Activated T-cell treated with anti-CD3 and anti-CD28 coated beads, Interleukin-2, amount 50 U/mL, for 4 hours (primary cell): ENCODE measurements at places on chromosomes 3 and 15. TPM values are rescaled to one million over a fixed set of nuclear protein-coding genes. Genes with fewer than 3 reads are reported as not detected.

- no peak for DNase-seq
Measured at GRCh38 chr15:39698444-39699390, 83.9 kb downstream of the FSIP1 start.

DNA sequence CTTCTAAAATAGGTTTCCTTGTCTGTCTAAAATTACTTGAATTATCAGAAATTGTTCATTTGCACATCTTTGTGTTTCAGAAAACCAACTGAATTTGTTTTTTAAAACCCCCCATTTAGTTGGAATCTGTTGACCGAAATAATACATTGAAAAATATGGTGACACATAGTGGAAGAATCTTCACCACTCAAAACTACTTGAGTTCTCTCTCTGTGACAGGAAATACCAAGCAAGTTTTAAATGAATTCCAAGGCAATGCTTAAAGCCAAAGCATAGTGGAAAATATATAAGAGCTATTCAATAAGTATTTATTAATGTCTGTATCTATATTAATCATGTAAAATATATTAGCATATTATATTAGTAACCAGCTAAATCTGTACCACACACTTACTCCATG, 224.9 kb upstream of the COL8A1 start:
- no peak for DNase-seq

DNA sequence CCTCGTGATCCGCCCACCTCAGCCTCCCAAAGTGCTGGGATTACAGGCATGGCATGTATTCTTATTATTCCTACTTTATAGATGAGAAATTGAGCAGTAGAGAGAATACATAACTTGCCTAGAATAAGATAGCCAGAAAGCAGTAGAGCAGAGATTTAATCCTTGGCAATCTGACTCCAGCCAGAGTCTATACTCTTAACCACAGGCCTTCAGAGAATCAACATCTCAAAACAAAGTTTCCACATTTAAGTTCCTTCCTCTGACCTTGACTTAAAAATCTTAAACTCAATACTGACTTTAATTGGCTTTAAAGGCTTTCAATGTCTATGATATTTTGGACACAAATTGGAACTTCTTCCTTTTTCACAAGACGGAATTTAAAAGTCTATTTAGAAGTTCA, 37.1 kb downstream of the ZNF106 start:
- no peak for DNase-seq

- DNase-seq = no peak
Measured at GRCh38 chr15:71841563-71841962, 31.2 kb downstream of the NR2E3 start.

The MUC20 gene
- total RNA-seq = 0.95 TPM

DNA sequence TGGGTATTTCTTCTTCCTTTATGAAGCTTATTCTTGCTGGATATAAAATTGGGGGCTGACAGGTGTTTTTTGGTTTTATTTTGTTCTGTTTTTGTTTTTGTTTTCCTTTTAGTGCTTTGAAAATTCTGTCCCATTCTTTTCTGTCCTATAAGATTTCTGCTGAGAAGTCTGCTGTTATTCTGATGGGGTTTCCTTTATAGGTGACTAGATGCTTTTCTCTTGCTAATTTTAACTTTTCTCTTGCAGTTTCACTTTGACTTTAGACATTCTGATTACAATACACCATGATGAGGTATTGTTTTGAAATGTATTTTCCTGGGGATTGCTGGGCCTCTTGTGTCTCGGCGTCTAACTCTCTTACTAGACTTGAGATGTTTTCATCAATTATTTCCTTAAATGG, 22.8 kb downstream of the TTC14 start:
- no peak for DNase-seq

The PXYLP1 gene
- 3.4 TPM for total RNA-seq

The CELSR3 gene
- total RNA-seq = 11.0 TPM

DNA sequence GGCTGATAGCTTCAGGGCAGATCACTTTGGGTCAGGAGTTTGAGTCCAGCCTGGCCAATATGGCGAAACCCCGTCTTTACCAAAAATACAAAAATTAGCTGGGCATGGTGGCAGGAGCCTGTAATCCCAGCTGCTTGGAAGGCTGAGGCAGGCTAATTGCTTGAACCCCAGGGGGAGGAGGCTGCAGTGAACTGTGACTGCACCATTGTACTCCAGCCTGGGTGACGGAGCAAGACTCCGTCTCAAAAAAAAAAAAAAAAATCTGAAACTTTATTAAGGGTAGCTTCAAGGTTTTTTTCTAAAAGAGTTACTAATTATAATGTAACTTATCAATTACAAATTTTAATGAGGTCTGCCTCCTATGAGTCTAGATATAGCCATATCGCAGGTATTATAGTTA, 5.1 kb downstream of the NECTIN3 start:
- DNase-seq = no peak

- DNase-seq = no peak
Measured at GRCh38 chr15:47972738-47973137, 148.1 kb upstream of the SLC24A5 start.

DNA sequence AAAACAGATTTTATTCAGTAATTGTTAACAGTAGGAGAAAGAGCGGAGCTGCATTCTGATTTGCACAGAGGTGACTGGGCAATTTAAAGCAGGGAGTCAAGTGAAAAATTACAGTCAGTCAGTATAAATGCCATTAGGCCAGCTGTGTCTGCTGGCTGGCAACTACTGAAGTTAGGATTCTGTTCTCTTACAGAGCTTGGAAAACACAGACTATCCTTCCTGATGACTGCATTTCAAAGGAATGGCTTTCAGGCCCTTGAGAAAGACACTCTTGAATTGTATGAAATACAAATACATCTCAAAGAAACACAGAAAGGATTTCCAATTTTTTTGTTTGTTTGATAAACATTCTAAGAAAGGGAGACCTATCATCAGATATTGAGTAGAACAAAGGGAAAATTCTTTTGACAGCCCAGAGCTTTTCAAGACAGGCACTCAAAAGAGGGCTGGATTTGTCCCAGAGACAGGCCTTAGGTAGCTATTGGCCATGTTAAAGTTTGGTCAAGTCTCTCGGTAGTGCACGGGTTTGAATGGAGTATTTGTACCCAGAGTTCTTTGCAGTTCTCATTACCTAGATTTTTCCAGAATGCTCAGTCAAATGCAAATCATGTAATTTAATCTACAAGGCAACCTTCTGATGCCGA, 551.2 kb upstream of the CCDC54 start:
- no peak for DNase-seq
